Fibroblast of mammary gland (primary cell): ENCODE measurements at places on chromosomes 4 and X.

DNA sequence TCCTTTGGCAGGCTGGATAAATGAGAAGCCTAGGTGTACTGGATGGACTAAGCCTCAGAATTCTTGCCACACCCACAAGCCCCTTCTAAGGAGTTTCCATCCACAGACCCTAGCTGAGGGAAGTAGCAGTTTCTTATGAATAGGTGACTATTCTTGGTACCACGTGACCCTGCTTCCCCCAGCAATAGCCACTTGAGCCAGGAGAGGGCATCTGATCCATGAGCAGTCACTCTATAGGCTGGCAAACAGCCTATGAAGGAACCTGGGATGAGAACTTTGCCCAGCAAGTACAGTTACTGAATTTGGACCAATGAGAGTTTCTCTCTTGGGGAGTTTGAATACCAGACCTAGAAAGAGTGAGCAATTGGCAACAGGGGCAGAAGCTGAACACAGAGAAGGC is 84.0 kb downstream of the RTL9 start:
- peak; percentile 36 for DNase-seq

GRCh38 chr4:24722026-24722568 is 73.3 kb upstream of the SOD3 start:
- DNase-seq: no peak

GRCh38 chr4:173410079-173410478 is 11.2 kb upstream of the SCRG1 start:
- DNase-seq: no peak

DNA sequence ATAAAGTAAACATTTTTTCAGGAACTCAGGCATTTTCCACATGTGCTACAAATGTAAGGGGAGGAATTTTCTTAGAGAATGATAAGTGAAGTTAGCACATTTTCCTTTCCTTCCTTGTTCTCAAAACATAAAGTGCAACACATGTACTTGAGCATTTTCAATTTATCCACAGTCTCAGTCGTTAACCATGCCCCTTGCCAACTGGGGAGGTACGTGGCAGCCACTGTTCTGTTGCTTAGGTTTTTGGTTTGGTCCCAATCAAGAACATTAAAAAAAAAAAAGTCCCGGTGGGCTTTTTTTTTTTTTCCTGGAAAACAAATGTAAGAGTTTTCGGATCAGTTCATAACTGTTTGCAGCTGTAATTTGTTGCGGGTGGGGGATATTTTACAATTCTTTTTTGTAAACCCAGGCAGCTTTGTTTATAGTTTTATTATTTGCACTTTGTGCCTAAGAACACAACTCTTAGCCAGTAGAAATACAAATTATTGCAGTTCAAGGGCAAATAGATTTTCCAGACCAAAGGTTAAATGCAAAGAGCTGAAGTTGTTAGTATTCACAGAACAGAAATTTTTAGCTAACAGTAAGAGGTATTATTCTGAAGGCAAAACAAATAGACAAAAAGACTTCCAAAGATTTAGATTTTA is 112.1 kb upstream of the NAP1L5 start:
- DNase-seq: peak; percentile 47

DNA sequence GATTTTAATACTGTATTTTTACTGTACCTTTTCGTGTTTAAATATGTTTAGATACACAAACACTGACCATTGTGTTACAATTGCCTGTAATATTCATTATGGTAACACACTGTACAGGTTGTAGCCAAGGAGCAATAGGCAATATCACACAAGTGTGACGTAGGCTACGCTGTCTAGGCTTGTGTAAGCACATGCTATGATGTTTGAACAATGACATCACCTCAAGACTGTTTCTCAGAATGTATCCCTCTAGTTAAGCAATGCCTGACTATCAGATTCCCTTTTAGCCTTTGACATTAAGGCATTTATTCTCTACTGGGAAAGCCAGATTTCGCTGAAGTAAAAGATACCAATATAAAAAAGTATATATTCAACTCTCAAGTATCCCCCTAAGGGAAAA is 66.2 kb downstream of the VCX3A start:
- no peak for DNase-seq

DNA sequence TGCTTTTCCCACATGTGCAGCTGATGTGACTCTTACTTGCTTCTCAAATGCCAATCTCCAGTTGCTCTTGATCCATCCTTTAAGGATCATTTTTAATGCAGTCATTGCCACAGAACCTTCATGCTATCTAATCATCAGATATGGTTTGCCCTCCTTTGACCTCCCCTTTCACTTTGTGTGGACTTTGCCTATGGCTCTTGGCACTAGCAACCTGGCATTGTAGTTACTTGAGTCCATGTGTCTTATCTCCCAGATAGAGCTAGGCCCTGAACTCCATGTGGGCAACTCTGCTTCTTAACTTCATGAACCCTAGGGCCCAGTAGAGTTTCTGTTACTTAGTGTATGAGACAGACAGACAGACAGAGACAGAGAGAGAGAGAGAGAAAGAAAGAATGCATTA is 41.6 kb downstream of the MTM1 start:
- no peak for DNase-seq

GRCh38 chr4:73751166-73751565 is 10.8 kb downstream of the CXCL8 start:
- no peak for DNase-seq

- DNase-seq: no peak
Observed at GRCh38 chrX:30887721-30888120, 1.3 kb downstream of the TAB3 start.

GRCh38 chr4:177190995-177191580 is 118.6 kb upstream of the NEIL3 start:
- no peak for DNase-seq

DNA sequence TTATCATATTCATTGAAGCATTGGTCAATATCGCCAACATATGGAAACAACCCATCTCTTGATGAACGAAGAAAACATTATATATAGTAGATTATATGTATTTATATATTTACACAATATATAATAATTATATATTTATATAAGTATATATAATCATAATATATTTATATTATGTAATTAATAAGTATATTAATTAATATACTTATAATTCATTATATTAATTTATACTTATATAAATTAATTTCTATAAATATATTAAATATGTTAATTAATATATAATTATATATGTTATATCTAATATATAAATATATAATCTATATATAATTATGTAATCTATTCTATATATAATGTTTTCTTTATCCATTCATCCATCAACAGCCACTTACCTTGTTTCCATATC is 69.0 kb upstream of the SRD5A3 start:
- DNase-seq: no peak

DNA sequence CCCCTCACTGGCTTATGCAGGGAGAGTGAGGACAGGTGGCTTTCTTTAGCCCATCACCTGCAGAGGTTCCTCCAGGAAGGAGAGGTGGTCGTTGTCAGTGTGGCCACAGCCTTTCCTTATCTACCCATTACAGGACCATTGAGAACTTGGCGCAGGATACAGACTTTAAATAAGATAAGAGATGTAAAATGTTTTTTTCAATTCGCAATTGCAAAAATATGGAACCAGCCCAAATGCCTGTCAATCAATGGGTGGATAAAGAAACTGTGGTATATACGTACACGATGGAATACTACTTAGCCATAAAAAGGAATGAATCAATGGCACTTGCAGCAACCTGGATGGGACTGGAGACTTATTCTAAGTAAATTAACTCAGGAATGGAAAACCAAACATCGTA is 6.9 kb upstream of the RNF175 start:
- DNase-seq: no peak

DNA sequence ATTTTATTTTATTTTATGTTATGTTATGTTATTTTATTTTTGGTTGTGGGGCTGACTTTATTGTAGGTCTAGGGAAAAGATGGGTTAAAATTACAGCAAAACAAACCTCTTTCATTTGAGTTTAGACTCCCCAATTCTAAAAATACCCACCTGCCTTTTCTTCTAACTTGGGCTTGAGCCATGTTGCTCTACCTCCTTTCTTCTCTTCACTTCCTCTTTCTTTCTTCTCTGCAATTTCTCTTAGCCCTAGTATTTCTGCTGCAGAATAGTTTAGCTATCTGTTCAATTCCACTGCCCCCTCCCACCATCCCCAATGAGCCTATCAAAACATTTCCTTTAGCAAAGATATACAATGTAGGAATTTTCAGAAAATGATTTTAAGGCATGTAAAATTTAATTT is 653.3 kb downstream of the ARAP2 start:
- DNase-seq: no peak

DNA sequence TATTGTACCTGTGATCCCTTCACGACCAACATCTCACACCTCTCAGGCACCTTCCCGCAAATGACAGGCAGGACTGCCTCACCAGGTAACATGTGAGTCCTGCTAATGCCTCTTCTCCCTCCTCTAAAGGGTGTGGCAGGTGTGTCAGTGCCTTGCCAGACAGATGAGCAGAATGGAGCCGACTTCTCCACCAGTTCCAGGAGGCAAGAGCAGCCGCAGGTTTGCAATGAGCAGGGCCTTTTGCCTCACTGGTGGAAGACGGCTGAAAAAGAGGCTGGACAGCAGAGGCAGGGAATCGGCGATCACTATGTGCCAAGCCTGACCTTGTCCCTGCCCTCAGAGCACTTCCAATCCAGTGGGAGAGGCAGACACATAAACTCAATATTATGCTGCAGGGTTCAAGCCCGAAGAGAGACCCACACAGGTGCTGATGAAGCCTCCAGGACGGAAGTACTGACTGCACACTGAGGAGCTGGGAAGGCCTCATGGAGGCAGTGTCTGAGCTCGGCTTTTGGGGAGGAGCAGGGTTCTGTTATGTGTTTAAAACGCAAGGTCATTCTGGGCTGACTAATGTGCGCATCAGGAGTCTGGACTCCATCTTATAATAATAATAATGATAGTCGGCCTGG is 57.9 kb downstream of the C4orf50 start:
- no peak for DNase-seq

DNA sequence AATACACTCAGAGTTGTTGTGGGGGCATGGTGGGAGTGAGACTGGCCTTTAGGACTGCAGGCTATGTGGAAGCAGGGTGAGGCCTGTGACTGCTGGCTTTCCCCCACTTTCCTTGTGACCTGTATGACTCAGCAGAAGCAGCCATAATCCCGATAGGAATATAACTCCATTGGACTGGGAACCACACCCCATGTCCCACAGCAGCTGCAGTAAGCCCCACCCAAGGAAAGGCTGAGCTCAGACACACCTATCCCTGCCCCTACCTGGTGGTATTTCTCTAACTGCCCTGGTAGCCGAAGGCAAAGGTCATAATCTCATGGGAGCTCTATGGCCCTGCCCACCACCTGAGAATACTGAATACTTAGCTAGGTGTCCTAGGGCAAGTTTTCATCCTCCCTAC is 169.3 kb downstream of the GC start:
- no peak for DNase-seq

DNA sequence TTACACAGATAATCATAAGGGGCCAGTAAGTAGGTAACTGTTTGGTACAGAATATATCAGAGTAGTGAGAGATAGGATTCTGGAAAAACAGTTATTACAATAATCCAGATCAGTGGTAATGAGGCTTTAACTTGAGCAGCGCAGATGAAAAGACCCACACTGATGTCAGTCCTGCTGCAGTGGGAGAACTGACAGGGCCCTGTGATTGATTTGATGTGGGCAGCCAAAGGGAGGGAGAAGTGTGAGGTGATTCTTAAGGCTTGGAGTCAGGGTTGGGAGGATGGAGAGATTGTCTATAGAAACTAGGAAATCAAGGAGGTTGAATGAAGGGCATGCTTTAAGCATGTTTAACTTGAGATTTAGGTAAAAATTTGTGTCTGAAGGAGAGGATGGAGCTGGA is 161.4 kb downstream of the VSIG4 start:
- no peak for DNase-seq

- peak; percentile 75 for DNase-seq
Observed at GRCh38 chr4:128220286-128221235, 67.1 kb downstream of the PGRMC2 start.

DNA sequence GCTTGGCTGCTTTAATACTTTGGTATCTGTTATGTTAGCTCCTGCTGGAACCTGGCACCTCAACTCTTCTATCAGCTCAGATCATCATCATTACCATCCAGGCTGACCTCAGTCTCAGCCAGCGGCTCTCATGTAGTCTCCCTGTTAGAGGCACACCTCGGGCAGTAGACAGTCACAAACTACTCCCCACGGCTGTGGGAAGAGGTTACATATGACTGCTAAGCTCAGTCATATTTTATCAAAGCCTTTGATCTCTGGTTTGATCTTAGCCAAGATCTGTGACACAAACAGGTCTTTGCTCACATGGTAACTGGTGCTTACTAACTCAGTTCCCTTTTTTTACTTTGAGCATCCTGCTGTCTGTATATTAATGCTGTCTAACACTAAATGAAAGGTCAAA is 384.9 kb downstream of the CENPC start:
- no peak for DNase-seq

DNA sequence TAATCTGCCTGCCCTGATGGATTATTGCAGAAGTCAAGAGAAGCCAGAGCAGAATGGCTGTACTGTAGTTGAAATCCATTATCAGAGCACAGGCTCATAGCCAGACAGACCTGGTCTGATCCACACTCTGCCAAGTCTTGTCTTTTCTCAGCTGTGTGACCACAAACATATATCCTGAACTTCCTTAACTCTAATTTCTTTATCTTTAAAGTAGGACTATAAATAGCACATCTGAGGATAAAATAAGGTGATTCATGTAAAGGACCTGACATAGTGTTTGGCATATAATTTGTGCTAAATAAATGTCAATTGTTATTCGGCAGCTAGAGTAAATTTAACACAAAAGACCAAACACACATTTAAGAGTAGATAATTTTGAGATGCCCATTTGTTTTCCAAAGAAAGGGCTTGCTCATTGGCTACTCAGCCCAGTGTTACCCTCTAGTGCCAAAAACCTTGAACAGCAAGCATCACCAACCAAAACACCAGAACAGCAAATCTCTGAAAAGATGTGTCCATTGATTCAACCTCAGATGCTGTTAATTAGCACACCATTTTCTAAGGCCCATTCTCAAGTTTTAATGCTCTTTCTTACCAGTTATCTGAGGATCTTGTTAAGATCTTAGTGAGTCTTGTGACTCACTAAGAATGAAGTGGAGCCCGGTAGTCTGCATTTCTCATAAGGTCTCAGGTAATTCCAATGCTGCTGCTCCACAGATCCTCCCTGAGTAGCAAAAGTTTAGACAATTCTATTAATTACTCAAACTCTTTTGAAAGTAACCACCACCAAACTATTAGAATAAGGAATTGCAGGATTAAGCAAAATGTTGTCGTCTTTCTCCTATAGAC is 108.8 kb downstream of the HHIP start:
- peak; percentile 42 for DNase-seq

DNA sequence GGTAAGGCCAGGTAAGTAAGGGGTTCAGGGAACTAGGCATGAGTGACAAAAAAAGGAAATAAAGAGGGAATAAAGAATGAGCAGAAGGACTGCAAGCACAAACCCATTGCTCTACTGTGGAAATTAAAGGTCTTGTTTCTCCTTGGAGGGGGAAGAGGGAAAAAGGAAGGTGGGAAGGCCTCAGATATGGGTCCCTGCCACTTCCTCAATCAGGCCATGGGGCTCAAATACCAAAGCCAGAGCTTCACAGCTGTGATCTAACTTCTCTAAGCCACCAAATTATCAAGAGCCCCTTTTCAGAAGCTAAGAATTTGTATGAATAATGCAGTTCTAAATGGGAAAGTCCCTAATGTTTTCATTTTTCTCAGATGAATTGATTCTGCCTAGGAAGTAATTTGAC is 4.7 kb downstream of the USP51 start:
- DNase-seq: no peak
